ENCODE measurements at places on chromosomes 1 and 21. TPM values are rescaled to one million over a fixed set of nuclear protein-coding genes. Genes with fewer than 3 reads are reported as not detected.
A peak's percentile ranks its signal among the peaks of the same experiment; 100 is the strongest.

DNA sequence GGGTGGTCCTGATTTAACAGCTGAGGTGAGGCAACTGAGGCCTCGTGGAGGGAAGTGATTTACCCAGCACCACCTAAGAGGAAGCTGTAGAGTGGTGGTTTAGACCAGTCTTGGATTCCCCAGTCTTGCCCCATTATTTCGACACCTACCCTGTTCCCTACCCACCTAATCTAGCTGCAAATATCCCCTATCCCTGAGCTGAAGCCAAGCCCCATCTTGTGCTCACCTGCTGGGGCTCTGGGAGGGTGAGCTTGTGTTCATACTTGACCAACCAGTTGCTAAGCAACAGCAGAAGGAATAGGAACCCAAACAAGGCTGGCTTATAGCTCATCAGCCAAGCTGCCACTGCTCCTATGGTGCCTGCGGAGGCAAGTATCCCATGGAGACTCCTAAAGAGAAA lies 2.0 kb downstream of the TEX46 start:
- H3K4me3 ChIP-seq = no peak overlapping the region
- no peaks in the 10 kb centered on the region for H3K36me3 ChIP-seq
- no peak overlapping the region for H3K27ac ChIP-seq
- no peaks in the 10 kb centered on the region for H3K4me1 ChIP-seq
- DNase-seq = no peak

GRCh38 chr1:38005195-38006007 lies at the start of gene FHL3:
FHL3 (minus strand) TSS chr1:38005514; CDS start chr1:37999412, 6,102 bp downstream.
- peak within 1 kb of the TSS; percentile 74 for H3K4me3 ChIP-seq
- DNase-seq = peak; percentile 69
- H3K27me3 ChIP-seq = no peaks in the 10 kb centered on the region
- H3K36me3 ChIP-seq = no peaks in the 10 kb centered on the region

GRCh38 chr1:197933016-197933415 lies 15.8 kb downstream of the LHX9 start:
- no peak overlapping the region for H3K27ac ChIP-seq
- no peak overlapping the region for H3K4me3 ChIP-seq
- no peaks in the 10 kb centered on the region for H3K4me1 ChIP-seq
- no peaks in the 10 kb centered on the region for H3K36me3 ChIP-seq

DNA sequence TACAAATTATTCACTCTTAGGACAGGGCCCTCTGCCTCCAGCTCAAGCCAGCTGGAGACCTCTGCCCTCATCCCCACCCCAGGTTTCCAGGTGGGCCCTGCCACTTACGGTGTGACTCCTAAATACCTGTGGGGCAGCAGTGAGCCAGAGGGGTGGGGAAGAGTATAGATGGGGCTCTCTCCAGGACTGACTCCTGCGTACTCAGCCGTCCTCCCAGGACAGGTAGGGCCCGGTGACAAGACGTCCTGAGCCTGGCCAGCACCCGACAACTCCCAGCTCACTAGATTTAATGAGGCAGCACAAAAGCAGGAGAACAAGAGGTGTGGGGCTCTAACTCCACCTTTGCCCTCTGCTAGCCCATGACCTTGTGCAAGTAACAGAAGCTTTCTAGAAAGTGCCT lies 16.8 kb downstream of the GNG12 start:
- peaks cover 78% of the 10 kb centered on the region for H3K4me1 ChIP-seq
- H3K4me3 ChIP-seq = no peak overlapping the region
- peak; percentile 73 for DNase-seq
- H3K27me3 ChIP-seq = no peaks in the 10 kb centered on the region
- H3K36me3 ChIP-seq = no peaks in the 10 kb centered on the region

GRCh38 chr1:229040630-229041358 lies 230.1 kb upstream of the RAB4A start:
- no peak overlapping the region for H3K27ac ChIP-seq
- DNase-seq = no peak
- H3K27me3 ChIP-seq = no peaks in the 10 kb centered on the region

DNA sequence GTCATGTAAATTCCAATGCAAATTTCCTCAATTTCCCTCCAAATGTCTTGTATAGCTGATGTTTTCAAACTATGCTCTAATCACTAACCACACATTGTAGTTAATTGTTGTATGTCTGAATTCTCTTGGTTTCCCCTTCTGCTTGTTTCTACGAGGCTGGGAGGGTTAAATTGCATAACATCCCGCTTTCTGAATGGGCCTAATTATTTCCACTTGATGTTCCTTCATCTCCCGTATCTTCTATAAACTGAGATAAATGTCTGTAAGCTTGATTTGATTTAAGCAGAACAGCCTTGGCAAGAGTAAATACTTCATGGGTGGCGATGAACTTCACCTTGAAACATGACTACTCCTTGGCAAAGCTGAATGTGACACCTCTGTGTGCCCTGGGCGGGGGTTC lies 72.2 kb downstream of the SERINC2 start:
- H3K4me3 ChIP-seq = no peak overlapping the region
- DNase-seq = no peak

KIAA0040 gene
- total RNA-seq = 10.8 TPM

HES3 gene
- total RNA-seq = not detected

LY9 gene
- total RNA-seq = 39.6 TPM

IGSF9 gene
- total RNA-seq = 48.5 TPM
